ENCODE measurements at places on chromosomes 1 and 21.

GRCh38 chr1:223017291-223017690 is 125.8 kb downstream of the TLR5 start:
- DNase-seq: no peak

GRCh38 chr1:170221031-170221430 is 75.3 kb downstream of the NTMT2 start:
- no peak for DNase-seq

DNA sequence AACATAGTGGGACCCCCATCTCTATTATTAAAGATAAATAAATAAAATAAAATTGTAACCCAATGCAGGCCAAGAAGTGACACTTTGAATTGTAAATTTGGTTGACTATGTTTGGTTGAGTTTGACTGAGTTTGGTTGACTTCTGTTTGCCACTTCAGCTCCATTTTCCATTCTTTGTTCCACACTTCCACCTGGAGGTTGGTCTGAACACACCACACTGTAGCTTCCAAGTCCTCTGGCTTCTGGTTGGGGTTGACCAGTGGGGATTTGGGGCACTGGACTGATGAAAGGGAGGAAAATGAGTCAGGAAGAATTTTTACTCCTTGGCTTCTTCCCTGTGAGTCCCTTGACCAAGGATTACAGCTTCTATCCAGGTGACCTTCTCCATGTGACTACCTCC is 40.6 kb upstream of the DIPK1A start:
- no peak for DNase-seq

DNA sequence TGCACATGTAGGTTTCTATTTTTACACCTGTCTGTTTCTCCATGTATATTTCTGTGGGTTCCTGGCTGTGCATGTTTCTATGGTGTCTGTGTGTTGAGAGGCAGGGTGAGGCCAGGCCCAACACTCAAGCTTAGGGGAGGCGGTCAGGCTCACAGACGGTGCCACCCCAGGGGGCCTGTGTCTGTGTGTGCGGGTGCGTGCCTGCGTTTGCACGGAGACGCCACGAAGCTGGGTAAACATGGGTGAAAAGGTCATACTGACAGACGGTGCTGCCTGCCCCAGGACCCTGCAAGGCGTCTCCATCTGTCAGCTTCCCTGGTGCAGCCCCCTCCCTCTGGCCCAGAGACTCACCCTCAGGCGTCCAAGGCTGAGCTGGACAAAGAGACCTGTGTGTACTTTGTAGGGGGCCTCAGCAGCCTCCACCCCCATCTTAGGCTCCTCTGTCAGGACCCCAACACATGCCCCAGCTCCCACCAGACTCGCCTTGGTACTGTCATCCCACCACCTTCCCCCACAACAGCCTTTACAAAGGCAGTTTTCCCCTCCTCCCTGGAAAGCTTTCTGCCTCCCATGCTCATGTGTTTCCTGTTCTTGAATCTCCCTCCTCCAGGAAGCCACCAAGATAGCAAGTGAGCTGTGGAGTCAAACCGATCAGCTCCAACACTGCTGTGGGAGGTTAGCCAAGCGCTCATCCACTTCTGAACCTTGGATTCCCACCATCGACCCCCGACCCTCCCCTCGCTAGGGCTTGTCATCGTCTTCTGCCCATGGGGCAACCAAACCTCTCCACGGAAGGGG is 34.1 kb downstream of the PTPRF start:
- no peak for DNase-seq

GRCh38 chr1:242006976-242007375 is 8.1 kb upstream of the MAP1LC3C start:
- no peak for DNase-seq

- peak; percentile 54 for DNase-seq
Measured at GRCh38 chr1:155977690-155978324, 540 bp downstream of the ARHGEF2 start.

DNA sequence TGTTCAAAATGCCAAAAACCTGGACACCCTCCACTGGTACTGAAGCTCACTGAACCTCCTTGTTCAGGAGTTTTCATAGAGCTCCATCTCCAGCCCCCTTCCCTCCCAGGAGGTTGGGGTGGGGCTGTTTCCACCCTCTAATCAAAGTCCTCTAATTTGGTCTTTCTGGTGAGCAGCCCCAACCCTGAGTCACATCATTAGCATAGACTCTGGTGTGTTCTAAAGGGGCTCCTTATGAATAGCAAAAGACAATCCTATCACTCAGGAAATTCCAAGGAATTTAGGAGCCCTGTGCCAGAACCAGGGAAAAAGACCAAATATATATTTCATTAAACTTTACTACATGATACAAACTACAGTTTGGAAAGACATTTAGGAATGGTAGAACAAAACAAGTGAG is 13.2 kb upstream of the UBE4B start:
- DNase-seq: no peak

DNA sequence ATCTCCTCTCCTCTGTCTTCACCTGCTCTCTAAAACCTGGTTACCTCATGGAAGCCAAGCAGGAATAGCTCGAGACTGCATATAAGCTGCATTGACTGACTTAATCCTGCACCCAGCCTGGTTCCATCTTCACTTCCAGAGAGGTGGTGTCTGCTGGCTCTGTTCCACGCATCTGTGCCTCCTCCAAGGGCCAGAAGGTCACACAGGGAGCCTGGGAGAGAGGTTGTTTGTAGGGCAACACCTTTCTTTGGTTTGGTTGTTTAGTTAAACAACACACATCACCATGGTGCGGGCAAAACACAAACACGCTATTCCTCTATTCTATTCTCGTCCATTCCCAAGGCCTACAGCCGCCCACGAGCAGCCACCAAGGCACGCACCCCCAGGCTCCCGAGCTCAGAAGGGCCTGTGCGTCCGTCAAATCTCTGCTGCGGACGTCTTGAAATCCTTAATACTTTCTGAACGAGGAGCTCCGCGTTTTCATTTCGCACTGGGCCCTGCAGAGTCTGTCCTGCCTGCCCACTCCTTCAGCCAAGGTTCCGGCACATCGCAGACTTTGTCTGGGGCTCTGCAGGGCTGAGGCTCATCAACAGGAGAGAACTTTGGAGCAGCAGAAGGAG is 116.2 kb downstream of the RIPK4 start:
- DNase-seq: no peak
